Fibroblast of lung (primary cell): ENCODE measurements at places on chromosomes 3 and 15. TPM values are rescaled to one million over a fixed set of nuclear protein-coding genes. Genes with fewer than 3 reads are reported as not detected.

Gene CPA3
- total RNA-seq, result not detected in 2 replicates

Gene FETUB
- not detected in 2 replicates for total RNA-seq

Gene ECE2
- total RNA-seq, result not detected in 2 replicates

Gene TRAIP
- total RNA-seq, result 0.77 and 2.0 TPM in 2 replicates

Gene PEX5L
- 0.51 and 5.9 TPM in 2 replicates for total RNA-seq

Gene CCR5
- under 0.01 TPM in 2 replicates for total RNA-seq

Gene PRR20G
- not detected in 2 replicates for total RNA-seq

Gene RASGRF1
- total RNA-seq, result not detected in 2 replicates

Gene CLDN18
- total RNA-seq, result not detected in 2 replicates

Gene C3orf20
- total RNA-seq, result not detected in 2 replicates

Gene SLC15A2
- 0.26 and 0.33 TPM in 2 replicates for total RNA-seq

Gene HRH1
- 30.6 and 32.6 TPM in 2 replicates for total RNA-seq

Gene SLC9A9
- 33.9 and 74.0 TPM in 2 replicates for total RNA-seq

Gene LCMT2
- total RNA-seq, result 4.8 and 7.2 TPM in 2 replicates

Gene CHRNA5
- total RNA-seq, result under 0.01 and 0.17 TPM in 2 replicates

Gene GPR27
- under 0.01 TPM in 1 of 2 replicates, not detected in the other for total RNA-seq

Gene DOCK3
- 0.17 and 0.26 TPM in 2 replicates for total RNA-seq

Gene C3orf70
- total RNA-seq, result 0.26 and 0.33 TPM in 2 replicates

Gene EAF1
- 20.8 and 22.6 TPM in 2 replicates for total RNA-seq

Gene RTP4
- 2.1 and 3.5 TPM in 2 replicates for total RNA-seq

Gene ATOSA
- total RNA-seq, result 16.4 and 26.9 TPM in 2 replicates

Gene ARHGAP31
- 3.3 and 3.5 TPM in 2 replicates for total RNA-seq

Gene GRM7
- total RNA-seq, result 0.26 TPM in 1 of 2 replicates, not detected in the other

Gene PATL2
- total RNA-seq, result 0.77 and 1.3 TPM in 2 replicates

Gene CERS3
- not detected in 2 replicates for total RNA-seq

Gene ANKUB1
- total RNA-seq, result not detected in 2 replicates

Gene PPP1R14D
- total RNA-seq, result not detected in 2 replicates

Gene FGF12
- 0.17 TPM in 1 of 2 replicates, not detected in the other for total RNA-seq

Gene SLC38A3
- not detected in 2 replicates for total RNA-seq

Gene BHLHE40
- 12.8 and 16.7 TPM in 2 replicates for total RNA-seq

Gene TRAT1
- not detected in 2 replicates for total RNA-seq

Gene SATB1
- 16.2 and 18.7 TPM in 2 replicates for total RNA-seq

Gene SERINC4
- under 0.01 and 0.17 TPM in 2 replicates for total RNA-seq

Gene C3orf22
- total RNA-seq, result not detected in 2 replicates

Gene TM6SF1
- total RNA-seq, result 2.3 and 3.6 TPM in 2 replicates

Gene KCNMB3
- total RNA-seq, result 0.77 and 1.5 TPM in 2 replicates

Gene CTNNB1
- total RNA-seq, result 738 and 792 TPM in 2 replicates

Gene NTRK3
- 0.77 TPM in 1 of 2 replicates, not detected in the other for total RNA-seq

Gene KNG1
- total RNA-seq, result not detected in 2 replicates

Gene GATM
- 0.17 and 0.26 TPM in 2 replicates for total RNA-seq

Gene SENP7
- total RNA-seq, result 14.4 and 16.5 TPM in 2 replicates

Gene GHSR
- total RNA-seq, result not detected in 2 replicates

Gene IL17RD
- total RNA-seq, result 1.8 and 2.1 TPM in 2 replicates

Gene PRRT3
- total RNA-seq, result 1.5 and 3.8 TPM in 2 replicates

Gene SPINK8
- total RNA-seq, result not detected in 2 replicates

Gene RTP1
- under 0.01 TPM in 1 of 2 replicates, not detected in the other for total RNA-seq

Gene MAP6D1
- total RNA-seq, result 0.51 and 0.83 TPM in 2 replicates

Gene HRG
- not detected in 2 replicates for total RNA-seq

Gene TTLL13
- total RNA-seq, result under 0.01 TPM in 1 of 2 replicates, not detected in the other

Gene VGLL4
- 34.7 and 37.8 TPM in 2 replicates for total RNA-seq
